ENCODE measurements at places on chromosomes 2 and 18.

DNA sequence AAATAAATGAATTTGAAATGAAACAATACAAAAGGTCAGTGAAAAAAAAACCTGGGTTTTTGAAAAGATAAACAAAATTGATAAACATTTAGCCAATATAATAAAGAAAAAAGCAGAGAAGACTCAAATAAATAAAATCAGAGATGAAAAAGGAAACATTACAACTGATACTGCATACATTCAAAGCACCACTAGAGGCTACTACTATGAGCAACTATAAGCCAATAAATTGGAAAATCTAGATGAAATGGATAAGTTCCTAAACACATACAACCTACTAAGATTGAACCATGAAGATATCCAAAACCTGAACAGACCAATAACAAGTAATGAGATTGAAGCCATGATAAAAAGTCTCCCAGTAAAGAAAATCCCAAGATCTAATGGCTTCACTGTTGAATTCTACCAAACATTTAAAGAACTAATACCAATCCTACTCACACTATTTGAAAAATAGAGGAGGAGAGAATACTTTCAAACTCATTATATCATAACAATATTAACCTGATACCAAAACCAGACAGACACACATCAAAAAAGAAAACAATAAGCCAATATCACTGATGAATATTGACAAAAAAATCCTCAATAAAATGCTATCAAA is 80.8 kb upstream of the CERS6 start:
- peak; percentile 34 for DNase-seq

DNA sequence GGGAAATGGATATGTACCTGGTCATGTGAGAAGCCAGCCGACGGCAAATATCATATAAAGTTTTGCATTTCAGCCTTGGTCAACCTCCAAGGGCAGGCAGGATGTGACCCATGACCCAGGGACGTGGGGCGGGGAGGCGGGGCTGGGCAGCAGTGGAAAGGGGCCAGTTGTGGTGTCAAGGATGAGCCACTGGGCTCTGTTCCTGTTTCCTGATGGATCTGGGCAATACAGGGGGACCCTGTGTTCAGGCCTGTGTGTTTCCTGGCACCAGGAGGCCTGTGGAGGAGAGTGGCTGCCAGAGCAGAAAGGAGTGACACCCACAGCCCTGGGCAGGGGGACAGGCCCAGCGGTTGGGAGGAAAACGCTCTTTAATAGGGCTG is 106.9 kb downstream of the GATA6 start:
- no peak for DNase-seq

GRCh38 chr2:232473467-232473890 is 14.2 kb downstream of the ECEL1 start:
- DNase-seq: no peak

DNA sequence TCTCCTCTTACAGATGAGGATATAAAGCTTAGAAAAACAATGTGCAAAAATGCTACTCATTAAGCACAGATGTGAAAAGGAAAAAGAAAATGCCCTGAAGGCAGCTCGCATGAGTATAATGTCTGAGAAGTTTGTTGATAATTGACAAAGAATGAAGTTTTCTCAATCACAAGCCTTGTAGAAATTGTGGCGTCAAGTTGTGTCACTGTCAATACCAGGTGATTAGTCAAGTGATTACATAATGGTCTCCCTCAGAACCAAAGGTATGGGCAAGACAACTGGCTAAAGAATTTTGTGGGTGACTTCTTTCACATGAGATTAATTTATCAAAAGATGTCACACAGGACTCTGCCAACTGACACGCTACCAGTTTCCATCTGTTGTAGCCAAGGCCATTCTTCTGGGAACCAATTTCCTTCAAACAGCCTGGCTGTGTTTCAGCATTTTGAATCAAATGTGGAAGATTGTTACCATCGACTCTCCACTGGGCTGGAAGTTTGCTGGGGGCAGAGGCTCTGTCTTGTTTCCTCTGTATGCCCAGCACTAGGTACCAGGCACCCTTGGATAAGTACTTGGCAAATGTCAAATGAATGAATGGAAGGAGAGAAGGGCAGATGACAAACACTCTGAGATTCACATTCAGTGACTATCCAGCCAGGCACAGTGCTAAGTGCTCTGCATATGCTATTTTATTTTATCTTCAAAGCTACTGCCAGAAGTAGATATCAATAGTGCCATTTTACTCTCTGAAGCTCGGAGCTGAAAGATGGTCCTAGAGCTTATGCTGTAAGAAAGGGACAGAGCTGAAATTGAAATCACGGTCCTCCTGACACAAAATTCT is 5.9 kb upstream of the FN1 start:
- DNase-seq: peak; percentile 23

DNA sequence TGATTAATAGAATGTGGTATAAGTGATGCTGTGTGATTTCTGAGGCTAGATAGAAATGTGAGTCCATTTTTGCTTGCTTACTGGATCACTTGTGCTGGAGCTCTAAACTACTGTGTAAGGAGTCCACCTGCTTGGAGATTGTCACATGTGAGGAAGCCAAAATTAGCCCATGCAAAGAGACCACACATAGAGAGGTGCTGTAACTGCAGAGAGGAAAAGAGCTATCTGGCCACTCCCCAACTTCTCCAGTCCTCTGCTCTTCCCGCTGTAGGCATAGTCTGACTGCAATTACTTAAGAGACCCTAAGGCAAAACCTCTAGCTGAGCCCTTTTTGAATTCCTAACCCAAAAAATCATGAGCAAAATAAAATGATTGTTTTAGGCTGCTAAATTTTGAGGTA is 120.6 kb upstream of the FBXO11 start:
- no peak for DNase-seq

DNA sequence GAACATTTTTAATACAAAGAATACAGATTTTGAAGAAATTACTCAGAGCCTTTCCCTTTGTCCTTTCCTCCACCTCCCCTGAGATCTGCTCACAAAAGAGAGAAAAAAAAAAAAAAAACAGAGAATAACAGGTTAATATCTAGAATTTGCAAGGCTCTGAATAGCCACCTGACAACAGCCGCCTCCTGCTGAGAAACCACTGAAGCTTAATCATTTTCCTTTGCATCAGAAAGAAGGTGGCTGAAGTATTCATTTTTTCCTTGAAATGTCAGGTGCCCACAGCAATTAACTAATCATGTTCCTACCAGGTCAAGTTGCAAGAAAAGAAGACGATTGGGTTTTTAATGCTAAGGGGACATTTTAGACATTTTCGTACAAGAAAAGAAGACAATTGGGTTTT is 21.2 kb downstream of the CNTNAP5 start:
- DNase-seq: no peak

GRCh38 chr2:138324068-138324771 is 177.3 kb upstream of the SPOPL start:
- no peak for DNase-seq

- no peak for DNase-seq
These were observed 37.9 kb downstream of the DPYSL5 start for GRCh38 chr2:26885651-26886329.

DNA sequence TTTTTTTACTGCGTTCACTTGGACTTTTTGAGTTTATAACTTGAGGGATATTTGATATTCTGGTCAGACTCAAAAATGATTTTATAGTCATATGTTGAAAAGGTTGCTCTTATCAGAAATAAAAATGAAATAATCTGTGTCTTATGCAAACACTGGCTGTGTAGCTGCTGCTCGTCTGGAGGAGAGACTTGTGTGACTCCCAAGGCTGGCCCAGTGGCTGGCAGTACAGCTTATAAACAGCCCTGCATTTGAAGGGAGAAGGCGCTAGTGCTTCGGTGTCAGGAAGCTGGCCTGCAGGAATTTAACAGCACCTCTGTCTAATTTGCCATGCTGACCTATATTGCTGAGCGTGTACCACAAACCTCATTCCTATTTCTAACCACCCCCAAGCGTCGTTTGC is 74.5 kb downstream of the ASAP2 start:
- no peak for DNase-seq

GRCh38 chr18:48252525-48252924 is 156.7 kb downstream of the ZBTB7C start:
- no peak for DNase-seq

DNA sequence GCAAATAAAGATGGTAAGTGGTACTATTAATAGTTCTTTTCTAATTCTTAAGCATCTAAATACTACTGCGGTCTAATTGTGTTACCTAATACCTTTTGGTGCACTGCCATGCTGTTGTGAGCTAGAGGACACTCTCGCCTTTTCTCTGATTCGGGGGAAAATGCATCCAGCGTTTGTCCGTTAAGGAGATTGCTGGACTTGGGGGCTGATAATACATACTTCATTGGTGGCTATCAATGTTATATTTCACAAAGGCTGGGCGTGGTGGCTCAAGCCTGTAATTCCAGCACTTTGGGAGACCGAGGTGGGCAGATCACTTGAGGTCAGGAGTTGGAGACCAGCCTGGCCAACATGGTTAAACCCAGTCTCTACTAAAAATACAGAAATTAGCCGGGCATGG is 141.7 kb upstream of the TWIST2 start:
- DNase-seq: no peak

- DNase-seq: no peak
These were observed 531.9 kb downstream of the XIRP2 start for GRCh38 chr2:167420211-167420610.

DNA sequence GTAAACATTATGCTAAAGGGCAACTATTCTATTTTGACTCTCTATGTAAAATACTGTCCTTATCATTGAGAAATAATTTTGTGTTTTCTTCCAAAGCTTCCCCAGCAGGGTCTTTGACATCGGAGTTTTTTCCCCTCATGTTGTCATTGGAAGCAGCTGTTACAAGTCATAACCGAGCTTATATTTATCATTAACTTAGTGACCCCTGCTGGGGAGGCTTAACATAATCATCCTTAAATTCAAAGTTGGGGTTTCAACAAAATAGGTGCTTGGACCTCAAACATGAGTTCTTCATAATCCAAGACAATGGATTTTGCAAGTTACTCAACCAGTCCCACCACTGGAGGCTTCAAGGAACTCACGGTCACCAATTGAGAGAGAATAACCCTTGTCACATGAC is 330.9 kb downstream of the DCC start:
- DNase-seq: no peak

- peak; percentile 30 for DNase-seq
These were observed 103.6 kb upstream of the AGAP1 start for GRCh38 chr2:235390108-235390815.

GRCh38 chr2:121611730-121612705 is 37.2 kb downstream of the CLASP1 start:
- DNase-seq: no peak

DNA sequence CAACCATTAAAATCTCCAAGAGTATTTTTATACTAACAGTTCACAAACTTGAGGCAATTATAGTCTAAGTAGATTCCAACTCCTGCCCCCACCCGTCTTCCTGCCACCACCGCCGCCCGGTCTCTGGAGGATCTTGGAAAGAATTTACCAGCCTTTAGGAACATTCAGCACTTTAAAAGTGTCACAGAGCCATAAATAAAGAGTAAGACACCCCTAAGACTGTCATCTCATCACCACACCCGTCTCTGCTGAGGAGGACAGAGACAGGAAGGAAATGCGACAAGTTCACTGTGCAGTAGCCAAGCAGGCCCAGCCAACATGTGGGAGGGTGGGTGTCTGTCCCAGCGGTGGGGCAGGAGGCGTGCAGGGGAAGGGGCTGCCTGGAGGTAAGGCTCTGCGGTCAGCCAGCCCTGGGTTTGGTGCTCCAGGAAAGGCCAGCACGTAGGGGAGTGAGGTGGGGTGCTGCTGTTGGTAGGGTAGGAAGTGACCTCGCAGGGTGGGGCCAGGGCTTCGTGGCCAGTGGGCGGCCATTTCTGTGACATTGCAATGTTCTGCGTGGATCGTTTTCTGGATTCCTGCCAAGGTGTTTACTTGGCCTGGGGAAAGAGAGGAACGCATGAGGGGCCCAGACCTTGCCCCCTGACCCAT is 111.6 kb downstream of the FAM210A start:
- no peak for DNase-seq

- DNase-seq: no peak
These were observed 149.4 kb upstream of the SLC1A4 start for GRCh38 chr2:64839844-64840243.

- DNase-seq: no peak
These were observed 217.5 kb downstream of the ZNF804A start for GRCh38 chr2:184815824-184816223.

- DNase-seq: no peak
These were observed 862 bp upstream of the TMEM177 start for GRCh38 chr2:119678021-119678656.

DNA sequence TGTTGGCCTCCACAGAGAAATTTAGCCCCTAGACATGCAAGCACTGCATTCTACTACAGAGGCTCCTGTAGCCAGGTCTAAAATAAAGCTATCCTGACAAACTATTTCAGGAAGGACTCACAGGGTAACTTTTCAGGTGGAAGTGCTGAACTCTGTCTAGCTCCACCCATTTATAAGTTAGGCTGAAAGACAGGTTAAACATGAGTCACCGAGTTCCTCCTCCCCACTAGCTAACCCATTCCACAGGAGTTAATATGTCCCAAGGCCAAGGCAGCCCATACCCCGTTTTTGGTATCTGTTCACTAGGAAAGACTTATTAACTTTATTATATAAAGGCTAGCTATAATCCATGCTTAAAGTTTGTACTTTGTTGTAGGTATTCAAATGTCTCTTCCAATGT is 3.5 kb downstream of the CWC22 start:
- no peak for DNase-seq

DNA sequence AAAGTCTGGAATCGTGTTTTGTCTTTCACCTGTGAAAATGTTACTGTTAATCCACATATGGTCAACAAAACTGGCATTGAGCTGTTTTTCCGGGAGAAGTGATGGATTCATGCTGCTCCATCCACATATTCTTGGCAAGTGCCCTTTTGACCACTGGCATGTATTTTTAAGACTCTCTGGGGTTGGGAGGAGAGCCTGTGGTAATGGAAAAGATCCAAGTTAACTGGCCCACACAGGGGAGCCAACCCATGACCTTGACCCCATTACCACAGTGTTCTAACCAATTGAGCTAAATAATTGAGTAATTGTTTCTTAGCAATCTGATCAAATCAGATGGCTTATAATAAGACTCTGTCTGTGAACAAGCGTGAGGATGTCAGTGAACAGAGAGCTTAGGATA is 296.2 kb upstream of the NRP2 start:
- DNase-seq: no peak

- peak; percentile 49 for DNase-seq
These were observed 4.1 kb downstream of the TCF23 start for GRCh38 chr2:27152796-27153464.

DNA sequence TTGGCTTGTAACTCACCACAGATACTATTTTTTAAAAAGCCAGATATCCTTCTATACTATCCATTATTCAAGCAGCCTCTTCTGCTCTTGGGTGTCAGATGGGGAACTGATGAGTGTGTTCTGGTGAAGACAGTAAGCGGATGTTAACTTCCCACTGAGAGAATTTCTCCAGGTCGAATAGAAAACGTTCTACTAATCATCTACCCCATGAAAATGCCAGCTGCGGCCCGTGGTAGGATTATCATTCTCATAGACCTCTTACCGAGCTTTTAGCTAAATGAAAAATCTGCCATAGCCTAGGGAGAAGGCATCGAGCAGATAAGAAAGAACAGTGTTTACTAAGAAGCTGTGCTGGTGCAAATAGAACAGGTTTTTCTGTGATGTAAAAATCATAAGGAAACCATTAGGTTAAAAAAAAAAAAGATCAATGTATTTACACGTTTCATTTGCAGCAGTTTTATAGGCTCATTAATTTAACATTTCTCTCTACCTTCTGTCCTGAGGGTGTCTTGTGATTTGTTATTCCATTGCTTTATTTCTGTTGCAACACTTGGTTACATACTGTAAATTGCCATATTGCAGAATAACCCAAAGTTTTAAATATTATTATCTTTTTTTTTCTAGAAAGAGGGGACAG is 1521.5 kb upstream of the ZEB2 start:
- no peak for DNase-seq
